ENCODE measurements at places on chromosomes 5 and 9. TPM values are rescaled to one million over a fixed set of nuclear protein-coding genes. Genes with fewer than 3 reads are reported as not detected.
A peak's percentile ranks its signal among the peaks of the same experiment; 100 is the strongest.

The SPINK6 gene
- not detected for total RNA-seq

The SPINK4 gene
- total RNA-seq: not detected

DNA sequence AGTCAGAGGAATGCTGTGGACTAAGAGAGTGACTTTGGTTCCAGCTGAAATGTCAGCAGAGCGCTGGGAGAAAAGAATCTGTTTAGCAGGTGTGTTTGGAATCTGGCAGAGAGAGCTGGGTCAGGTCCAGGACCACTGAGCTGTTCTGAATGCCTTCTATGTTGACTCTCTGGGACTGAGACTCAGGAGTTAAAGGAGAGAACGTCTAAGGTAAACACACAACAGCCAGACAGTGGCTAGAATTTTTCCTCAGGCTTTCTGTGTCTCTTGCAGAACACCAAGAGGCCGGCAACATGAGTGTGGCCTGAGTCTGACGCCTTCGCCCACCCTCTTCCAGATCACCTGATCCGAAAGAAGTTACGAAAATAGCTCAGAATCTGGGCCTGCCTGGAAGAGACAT is 107.2 kb upstream of the ZNF462 start:
- no peak for DNase-seq

The TMEM8B gene
- 14.7 TPM for total RNA-seq

The TLX3 gene
- not detected for total RNA-seq

- DNase-seq: peak; percentile 51
These were observed 42.9 kb downstream of the SUB1 start for GRCh38 chr5:32628049-32628844.

DNA sequence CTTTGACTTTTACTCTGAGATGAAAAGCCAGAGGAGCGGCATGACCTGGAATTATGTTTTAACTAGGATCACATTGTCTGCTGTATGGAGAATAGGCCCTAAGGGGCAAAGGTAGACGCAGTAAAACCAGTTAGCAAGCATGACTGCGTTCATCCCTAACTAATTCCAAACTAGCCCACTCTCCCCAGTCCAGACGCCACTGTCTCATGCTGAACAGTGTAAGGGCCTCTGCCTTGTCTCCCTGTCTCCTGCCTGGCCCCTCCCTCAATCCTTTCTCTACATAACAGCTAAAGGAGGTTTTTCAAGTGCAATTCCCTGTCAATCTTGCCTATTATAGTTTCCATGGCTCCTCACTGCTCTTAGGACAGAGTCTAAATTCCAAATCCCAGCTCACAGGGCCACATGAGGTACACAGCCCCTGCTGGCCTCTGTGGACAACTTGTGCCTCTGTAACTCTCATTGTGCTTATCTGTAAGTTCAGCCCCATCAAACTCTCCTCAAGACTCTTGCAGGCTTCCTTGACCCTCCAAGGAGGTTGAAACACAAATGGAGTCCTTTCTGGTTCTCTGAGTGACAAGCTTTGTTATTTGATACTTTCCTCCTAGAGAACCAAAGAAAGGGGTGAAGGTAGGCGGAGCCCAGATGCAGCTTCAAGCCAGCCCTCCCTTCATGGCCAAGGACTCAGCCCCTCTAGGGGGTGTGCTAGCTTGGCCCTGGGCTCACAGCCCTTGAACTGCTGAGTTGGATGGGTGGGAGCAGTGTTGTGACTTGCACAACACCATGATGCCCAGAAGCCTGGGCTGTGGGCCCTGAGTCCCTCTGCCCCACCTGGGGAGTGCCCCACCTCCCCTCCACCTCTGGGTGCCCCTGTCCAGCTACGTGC is 16.0 kb upstream of the SLC22A4 start:
- no peak for DNase-seq
